ENCODE measurements at places on chromosomes 3 and 15.
A peak's percentile ranks its signal among the peaks of the same experiment; 100 is the strongest.

- peak; percentile 71 for DNase-seq
Measured at GRCh38 chr3:66478960-66479359, 21.9 kb downstream of the LRIG1 start.

DNA sequence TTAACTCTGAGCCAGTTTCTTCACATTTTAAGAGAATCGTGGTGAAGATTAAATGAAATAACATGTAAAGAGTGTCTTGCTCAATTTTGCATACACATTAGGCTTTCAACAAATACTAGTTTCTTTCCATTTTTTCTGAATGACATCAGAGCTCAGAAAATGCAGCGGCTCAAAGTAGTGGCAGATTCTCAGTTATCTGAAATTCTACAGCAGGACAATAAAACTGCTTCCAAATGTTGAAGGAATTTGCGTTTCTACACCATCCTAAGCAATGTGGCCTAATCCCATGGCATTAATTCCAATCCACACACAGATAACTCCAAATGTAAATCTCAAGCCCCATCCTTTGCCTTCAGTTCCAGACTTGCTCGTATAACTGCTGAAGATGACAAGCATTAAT, 115.8 kb downstream of the PLCH1 start:
- no peak for DNase-seq

DNA sequence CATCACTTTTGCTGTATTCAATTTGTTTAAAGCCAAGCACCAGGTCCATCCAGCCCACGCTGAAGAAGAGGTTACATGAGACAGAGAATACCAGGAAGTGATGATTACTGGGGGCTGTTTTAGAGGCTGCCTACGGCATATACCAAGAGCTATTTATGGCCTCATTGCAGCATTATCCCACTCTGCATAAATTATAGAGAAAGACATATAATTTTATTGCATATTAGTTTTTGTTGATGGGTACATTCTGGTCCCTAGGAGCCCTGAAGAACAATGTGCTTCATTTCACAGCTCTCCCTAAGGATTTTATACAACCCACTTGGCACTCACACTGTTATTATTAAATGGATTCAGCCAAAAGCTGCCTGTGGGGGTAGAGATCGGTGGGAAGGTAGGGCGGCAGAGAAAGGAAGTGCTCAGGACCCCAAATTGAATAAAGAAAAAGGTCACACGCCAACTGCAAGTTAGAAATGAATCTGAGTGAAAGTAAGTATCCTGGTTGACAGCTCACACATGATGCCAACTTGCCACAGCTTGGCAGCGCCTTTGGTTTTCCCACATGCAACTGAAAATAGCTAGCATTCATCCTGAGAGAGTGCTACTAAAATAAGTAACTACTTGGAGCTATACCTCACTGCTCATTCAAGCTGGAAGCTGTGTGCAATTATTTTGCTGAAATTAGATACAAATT, 73.7 kb downstream of the CCNL1 start:
- DNase-seq: no peak

GRCh38 chr15:70109978-70110377, 12.3 kb upstream of the TLE3 start:
- DNase-seq: no peak

DNA sequence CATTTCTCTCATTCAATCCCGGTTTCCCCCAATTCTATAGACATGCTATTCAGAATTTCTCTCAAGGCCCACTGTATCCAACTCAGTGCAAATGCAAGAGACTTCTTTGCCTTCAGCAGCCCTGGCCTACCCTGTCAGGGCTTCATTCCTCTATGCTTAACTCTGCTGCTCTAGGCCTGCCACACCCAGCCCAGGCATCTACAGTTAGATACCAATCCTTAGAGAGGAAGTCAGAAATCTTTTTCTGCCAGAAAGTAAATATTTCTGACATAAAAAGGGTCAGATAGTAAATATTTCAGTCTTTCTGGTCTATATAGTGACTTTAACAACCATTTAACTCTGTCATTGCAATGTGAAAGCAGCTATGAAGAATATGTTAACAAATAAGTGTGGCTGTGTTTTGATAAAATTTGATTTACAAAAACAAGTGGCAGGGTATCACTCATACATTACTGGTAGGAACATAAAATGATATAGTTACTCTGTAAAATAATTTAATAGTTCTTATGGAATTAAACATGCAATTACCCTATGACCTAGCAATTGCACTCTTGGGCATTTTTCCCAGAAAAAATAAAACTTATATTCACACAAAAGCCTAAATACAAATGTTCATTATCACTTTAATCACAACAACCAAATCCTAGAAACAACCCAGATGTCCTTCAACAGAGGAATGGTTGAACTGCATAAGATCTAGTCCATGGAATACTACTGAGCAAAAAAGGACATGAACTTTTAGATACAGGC, 942.0 kb downstream of the SQOR start:
- DNase-seq: no peak

- DNase-seq: no peak
Measured at GRCh38 chr15:56927816-56928215, 9.4 kb downstream of the TCF12 start.

GRCh38 chr15:81301815-81302399, 22.0 kb downstream of the STARD5 start:
- DNase-seq: no peak

DNA sequence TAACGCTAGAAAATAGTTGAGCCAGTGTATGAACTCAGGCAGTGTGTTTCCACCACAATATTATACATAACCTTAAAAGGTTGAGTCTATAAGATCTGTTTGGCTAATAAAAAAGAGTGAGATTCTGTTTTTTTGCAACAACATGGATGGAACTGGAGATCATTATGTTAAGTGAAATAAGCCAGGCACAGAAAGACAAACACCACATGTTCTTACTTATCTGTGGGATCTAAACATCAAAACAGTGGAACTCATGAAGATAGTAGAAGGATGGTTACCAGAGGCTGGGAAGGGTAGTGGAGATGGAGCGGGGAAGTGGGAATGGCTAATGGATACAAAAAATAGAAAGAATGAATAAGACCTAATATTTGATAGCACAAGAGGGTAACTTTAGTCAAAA, 150.7 kb downstream of the GABRG3 start:
- no peak for DNase-seq

- no peak for DNase-seq
Measured at GRCh38 chr3:130506031-130506430, 10.9 kb upstream of the COL6A6 start.

- no peak for DNase-seq
Measured at GRCh38 chr3:42612928-42613327, 12.4 kb downstream of the NKTR start.

- DNase-seq: no peak
Measured at GRCh38 chr15:65183865-65184159, 1.3 kb downstream of the CLPX start.

GRCh38 chr3:126528800-126529541, 5.0 kb downstream of the CHST13 start:
- DNase-seq: peak; percentile 57

DNA sequence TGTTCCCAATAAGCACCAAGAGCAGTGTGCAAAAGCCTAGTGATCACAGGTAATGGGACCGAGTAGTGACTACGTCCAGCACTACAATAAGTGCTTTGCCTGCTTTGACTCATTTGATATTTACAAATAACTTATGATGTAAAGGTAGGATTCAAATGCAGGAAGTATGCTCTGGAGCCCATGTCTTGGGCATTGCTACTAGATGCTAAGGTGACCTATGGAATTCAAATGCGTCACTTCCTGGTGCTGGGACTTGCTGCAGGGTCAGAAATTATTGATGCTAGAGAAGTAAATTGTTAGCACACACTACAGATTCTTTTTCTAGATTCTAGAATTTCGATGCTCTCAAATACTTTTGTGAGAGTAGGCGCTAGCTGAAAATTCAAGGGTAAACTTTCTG, 101.2 kb upstream of the TSC22D2 start:
- no peak for DNase-seq

DNA sequence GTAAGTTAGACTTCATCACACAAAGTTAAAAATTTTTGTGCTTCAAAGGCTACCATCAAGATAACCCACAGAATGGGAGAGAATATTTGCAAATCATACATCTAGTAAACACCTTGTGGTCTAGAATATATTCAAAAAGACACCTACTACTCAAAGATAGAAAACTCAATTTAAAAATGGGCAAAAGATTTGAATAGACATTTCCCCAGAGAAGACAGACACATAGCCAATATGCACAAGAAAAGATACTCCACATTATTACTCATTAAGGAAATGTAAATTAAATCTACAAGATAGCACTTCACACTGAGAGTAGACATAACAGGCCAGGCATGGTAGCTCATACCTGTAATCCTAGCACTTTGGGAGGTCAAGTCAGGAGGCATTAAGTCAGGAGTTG, 87.8 kb upstream of the MANF start:
- no peak for DNase-seq

DNA sequence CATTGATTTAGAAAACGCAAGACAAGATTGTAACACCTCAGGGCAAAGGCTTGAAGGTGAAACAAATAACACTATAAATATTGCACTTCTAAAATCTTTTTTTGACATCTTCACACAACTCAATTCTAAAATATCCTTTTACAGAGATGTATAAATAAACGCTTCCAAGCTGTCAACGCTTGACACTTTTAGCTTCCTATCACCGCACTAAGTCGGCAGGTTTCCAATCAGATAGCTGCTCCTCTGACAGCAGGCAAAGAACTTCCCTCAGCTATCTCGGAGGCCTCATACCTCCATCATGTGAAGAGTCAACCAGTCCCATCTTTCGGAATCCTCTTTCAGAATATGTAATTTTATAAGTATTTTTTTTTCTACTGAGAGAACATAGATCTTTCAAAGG, 71.0 kb downstream of the PCOLCE2 start:
- DNase-seq: no peak

DNA sequence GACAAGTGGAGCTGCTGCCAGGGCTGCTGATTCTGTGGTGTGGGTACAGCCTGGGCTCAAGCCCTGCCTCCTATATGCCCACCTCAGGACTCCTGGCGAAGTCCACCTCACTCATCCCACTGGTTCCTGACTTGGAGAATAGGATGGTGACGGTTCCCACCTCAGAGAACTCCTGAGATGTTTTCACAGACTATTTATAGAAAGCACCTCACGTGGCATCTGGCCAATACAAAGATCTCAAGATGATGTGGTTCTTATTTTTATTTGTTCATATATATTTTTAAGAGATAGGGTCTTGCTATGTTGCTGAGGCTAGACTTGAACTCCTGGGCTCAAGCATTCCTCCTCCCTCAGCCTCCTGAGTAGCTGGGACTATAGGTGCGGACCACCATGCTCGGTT, 236.9 kb upstream of the BHLHE40 start:
- no peak for DNase-seq

GRCh38 chr3:79018671-79019136, 749.1 kb downstream of the ROBO1 start:
- peak; percentile 48 for DNase-seq

- DNase-seq: no peak
Measured at GRCh38 chr15:37046876-37047614, 53.3 kb downstream of the MEIS2 start.

DNA sequence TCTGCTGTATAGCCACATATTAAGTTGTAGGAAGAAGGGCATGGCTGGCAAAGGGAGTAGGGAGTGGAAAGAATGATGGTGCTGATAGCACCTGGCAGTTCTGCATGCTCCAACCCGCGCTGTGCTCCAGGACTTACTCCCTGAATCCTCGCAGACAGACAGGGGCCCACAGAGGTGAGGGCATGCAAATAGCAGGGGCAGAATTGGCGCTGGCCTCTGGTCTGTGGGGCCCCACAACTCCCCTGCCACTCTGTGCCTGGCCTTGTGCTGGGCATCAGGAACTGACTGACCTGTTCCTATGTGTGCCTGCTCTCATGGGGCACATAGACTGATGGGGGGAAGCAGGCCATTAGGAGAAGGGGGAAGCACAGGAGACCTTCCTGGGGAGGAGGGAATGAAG, 20.9 kb downstream of the HDAC11 start:
- DNase-seq: no peak

- peak; percentile 62 for DNase-seq
Measured at GRCh38 chr3:189967254-189967865, 153.3 kb downstream of the P3H2 start.

DNA sequence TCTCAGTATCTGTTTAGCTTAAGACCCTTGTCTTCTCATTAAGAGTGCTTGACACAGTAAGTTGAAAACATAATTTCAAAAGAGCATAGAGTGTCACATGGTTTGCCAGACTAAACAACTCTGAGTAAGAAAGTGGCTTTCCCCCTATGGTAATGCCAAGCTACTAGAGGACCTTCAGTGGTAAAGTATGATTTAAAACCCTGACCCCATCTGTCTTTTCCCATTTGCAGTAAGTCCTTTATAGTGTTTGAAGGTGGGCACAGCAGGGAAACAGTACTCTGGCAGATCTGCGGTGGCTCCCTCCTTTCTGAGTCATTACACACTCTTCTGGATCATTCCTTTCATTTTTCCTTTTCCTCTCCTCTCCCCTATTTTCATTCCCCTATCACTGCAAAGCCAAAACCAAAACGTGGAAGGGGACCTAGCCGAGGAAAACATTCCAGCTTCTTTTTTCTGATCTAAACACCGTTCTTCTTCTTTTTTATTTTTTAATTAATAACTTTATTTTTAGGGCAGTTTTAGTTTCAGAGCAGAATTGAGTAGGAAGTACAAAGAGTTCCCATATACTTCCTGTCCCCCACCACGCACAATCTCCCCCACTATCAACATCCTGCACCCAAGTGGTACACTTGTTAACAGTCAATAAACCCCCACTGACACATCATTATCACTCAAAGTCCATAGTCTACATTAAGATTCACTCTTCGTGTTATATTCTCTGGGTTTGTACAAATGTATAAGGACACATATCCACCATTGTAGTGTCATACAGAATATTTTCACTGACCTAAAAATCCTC, 74.7 kb downstream of the PPARG start:
- DNase-seq: no peak

DNA sequence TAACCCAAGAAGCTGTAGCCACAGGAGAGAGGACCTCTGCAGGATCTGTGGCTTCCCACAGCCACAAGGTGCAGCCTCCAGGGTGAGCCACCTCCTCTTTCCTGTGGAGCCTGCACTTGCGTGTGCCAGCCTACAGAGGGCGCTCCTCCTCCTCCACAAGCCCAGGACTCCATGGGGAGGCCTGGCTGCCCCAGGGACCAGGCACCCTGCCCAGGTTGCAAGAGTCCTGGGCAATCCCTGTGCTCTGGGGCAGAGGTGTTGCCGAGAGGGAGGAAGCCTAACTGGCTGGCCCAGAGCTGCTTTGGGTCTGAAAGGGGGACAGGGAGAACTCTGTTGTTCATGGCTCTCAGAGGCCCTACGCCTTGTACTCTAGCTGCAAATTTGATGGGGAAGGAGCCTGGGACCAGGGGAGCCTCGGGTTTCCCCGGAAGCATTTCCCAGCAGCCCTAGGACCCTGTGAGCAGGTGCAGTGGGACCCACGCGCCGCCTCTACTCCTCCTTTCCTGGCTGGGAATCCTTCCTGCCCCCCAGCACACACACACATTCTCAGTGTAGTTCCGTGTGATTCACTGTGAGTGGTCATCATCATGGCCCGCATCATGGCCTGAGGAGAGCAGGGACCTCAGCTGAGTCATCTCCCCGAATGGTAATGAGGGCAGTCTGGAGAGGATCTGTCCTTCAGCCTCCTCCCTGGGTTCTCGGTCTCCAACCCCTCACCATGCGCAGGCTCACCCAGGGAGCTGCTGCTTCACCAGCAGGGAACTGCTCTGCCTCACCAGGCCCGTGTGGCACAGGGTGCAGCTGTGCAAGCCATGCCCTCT, 24.3 kb downstream of the TBC1D21 start:
- peak; percentile 53 for DNase-seq

- peak; percentile 31 for DNase-seq
Measured at GRCh38 chr3:124915254-124915653, 19.3 kb downstream of the MUC13 start.

Data from SK-N-DZ (cell line).